Activated CD8-positive, alpha-beta memory T cell treated with anti-CD3 and anti-CD28 coated beads for 1 hour (primary cell): ENCODE measurements at places on chromosomes 5 and 9.

DNA sequence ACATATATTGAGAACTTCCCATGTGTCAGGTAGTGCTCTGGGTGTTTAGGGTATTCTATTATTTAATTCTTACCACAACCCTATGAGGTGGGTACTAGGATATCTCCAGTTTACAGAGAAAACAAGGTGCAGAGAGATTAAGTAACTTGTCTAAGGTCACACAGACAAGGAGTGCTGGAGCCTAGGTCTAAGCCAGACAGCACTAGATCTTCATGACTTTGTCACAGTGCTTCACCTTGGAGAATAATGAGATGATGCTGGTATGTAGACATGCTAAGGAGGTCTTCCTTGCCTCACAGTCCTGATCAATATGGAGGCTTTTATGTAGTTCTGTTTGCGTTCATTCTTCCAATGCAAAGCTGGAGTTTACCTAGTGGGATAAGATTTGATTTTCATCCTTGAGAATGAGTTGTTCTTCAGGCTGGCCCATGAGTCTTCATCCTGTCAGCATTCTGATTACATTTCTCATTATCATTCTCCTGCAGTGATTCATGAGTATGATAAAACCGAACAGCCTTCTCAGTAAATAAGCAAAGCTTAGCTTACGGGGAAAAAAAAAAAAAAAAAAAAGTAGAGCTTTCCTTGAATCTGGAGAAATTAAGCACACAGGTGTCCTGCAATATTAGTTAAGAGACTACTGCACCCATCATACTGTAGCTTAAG is 176.3 kb downstream of the C9orf152 start:
- no peak for DNase-seq

DNA sequence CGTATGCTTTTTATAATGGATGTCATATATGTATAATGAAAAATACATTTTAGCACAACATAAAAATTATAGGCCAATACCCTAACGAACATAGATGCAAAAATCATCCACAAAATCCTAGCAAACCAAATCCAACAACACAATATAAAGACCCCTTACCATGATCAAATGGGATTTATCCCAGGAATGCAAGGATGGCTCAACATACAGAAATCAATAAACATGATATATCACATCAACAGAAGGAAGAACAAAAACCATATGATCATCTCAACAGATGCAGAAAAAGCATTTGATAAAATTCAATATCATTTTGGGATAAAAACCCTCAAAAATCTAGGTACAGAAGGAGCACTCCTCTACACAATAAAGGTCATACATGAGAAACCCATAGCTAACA is 27.7 kb downstream of the VAV2 start:
- no peak for DNase-seq

GRCh38 chr5:125422342-125422741 is 675.9 kb upstream of the ZNF608 start:
- DNase-seq: no peak

- DNase-seq: no peak
Observed at GRCh38 chr5:61626639-61627282, 294.7 kb downstream of the ZSWIM6 start.

DNA sequence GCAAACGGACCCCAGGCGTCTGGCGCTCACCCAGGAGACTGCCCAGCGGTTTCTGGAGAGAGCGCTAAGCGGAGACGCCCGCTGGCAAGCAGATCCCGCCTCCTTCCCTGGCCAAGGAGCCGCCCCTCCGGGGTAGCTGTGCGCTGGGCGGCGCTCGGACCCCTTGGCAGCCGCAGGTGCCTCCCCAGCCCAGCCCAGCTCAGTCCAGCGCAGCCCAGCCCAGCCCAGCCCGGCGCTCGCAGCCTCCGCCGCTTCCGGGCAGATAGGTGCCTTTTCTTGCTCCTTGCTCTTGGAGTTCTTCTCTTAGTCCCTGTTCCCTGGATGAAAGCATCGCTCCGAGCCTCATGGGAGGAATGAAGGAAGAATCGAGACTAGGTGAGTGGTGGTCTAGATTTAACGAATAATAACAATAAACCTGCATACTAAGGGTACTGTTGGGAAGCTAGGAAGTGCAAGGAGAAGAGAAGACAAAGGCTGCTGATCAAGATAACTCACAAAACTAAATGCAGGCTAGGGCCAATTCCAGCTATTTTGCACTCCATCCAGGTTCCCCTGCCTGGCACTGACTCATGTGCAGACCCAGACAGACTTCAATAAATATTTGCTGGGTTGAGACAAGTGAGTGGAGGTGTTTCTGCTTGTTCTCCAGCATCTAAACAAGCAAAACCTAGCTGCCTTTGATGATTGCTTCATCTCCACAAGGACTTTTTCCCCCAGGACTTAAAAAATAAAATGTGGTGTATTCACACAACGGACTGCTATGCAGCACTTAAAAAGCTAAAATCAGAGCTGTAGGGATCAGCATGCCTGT is at the start of gene STK32A:
Gene STK32A, plus strand, starts transcription at position 202 of the 811 bp plus-strand sequence. CDS start 4,609 bp downstream, outside the sequence.
- DNase-seq: no peak

DNA sequence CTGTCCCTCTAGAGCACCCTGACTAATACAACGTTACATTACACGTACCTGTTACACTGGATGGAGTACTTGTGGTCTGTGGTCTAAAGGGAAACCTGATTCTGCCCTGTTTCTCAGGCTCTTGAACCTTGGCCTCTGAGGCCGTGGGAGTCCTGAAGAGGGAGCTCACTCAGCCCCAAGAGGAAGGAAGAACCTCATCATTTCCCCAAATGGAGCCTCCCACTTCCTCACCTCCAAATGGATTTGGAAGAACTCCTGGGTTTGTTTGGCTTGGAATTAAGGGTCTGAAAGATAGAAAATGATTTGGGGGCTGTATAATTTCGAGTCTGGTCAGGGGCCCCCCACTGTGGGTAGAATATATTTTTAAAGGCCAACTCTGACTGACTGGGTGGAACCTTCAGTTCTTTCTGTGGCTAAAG is 200.2 kb downstream of the SEMA6A start:
- DNase-seq: no peak

DNA sequence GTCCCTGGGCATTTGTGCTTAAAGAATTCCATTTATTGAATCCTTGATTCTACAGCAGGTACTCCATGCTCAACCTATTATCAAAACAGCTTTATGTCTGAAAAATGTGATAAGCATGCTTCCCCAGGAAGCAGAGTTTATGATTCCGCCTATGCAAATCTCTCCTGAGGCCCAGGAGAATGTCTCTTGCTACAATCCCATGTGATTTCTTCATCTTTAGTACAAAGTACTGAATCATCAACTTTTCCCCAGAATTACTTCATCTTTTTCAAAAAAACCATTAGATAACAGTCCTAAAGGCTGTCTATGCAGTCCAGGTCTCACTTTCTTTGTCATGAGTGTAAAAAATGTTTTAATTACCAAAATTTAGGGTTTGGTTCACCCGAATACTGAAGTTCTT is 130.2 kb upstream of the ADAMTSL1 start:
- DNase-seq: no peak

DNA sequence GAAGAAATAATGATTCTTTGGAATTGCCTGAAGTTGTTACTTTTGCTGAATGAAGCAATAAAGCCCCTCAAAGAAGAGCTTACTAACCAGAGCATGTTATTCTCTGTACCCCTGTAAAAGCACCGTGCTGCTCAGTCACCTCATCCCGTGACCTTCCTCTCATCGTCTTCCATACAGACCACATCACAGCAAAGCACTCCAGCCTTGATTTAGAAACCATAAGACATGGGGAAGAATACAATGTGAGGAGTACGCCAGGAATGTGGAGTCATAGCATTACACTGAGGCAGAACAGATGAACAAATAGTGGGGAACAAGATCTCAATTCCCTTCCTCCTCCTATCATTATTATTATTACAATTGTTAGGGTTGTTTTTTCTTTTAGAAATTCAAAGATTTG is 49.1 kb downstream of the ERAP1 start:
- no peak for DNase-seq

DNA sequence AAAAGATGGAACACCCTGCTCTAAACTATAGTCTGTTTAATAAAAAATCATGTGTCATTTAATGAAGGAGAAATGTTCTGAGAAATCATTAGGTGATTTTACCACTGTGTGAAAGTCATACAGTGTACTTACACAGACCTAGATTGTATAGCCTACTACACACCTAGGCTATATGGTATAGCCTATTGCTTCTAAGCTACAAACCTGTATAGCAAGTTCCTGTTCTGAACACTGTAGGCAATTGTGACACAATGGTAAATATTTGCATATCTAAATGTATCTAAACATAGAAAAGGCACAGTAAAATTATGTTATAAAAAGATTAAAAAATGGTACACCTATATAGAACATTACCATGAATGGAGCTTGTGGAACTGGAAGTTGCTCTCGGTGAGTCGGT is 40.6 kb downstream of the EFNA5 start:
- DNase-seq: no peak

GRCh38 chr9:73370053-73370452 is 218.4 kb downstream of the ANXA1 start:
- no peak for DNase-seq

DNA sequence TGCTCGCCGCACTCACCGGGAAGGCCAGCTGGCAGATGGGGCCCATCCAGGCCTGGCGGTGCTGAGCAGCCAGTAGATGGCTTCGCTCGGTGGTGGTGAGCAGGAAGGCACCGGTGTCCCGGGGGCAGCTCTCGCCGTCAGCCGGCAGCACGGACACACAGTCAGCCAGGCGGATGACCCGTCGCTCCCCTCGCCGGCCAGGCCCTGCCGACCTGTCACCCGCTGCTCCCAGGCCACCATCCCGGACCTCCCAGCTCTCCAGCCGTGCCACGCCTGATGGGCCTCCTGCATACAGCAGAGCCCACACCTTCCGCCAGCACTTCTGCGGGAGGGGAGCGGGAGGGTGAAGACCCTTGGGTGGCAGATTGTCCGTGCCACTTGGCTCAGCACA is 1.4 kb downstream of the DOK3 start:
- DNase-seq: no peak

DNA sequence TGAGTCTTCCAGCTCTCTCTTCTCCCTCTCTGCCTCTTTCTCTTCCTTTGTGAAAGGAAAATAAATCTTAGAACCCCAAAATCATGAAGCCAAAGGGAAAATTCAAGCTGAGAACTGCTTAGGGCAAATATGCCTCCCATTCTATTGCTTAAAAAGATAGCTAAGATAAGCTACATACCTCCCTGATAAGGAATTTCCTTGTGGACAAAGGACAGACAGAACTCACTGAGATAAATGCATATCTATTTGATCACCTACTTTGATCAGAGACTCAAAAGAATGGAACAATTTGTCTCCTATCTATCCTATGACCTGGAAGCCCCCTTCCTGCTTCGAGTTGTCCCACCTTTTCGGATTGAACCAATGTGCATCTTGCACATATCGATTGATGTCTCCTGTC is 220.6 kb upstream of the NMUR2 start:
- DNase-seq: no peak

- DNase-seq: no peak
Observed at GRCh38 chr9:96126321-96126881, 175.6 kb downstream of the HSD17B3 start.

- DNase-seq: no peak
Observed at GRCh38 chr5:133510634-133511262, 101.6 kb downstream of the FSTL4 start.

DNA sequence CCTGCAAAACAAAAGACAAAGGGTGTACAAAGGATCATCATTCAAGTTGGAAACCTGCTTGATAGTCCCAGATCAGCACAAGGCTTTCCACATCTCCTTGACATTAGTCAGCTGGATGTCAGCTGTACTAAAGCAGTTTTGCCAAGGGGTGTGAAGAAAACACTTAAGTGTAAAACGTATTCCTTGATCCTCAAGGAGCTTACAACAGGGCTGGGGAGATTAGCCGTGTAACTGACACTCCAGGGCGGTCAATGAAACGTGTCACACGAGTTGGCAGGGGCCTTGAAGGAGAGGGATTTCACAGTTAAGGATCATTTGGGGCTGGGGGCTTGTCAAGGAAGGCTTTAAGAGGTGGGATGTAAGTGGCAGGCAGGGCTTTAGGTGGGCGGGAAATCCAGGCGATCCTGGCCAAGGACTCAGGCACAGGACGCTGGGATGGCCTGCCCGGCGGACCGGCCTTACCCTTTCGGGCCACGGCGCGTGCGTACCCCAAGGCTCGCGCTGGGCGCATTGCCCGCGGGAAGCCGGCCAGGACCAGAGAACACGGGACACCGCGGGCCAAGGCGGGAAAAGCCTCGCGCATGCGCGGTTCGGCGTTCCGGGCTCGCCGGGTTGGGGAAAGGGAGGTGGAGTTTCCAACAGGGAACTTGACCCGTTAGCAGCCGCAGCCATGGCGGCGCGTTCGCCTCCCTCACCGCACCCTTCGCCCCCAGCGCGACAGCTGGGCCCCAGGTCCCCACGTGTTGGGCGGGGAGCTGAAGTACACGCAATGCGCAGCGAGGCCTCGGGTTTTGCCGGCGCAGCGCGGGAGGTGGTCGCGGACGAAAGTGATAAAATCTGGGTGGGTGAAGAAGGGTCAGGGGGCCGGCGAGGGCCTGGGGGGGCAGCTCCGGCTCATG is at the start of gene CNTLN:
Gene CNTLN, plus strand, starts transcription at position 645 of the 899 bp plus-strand sequence. Its CDS starts 26 bp downstream, at position 671.
- no peak for DNase-seq

GRCh38 chr5:89849830-89850512 is 559.6 kb downstream of the CETN3 start:
- DNase-seq: no peak

DNA sequence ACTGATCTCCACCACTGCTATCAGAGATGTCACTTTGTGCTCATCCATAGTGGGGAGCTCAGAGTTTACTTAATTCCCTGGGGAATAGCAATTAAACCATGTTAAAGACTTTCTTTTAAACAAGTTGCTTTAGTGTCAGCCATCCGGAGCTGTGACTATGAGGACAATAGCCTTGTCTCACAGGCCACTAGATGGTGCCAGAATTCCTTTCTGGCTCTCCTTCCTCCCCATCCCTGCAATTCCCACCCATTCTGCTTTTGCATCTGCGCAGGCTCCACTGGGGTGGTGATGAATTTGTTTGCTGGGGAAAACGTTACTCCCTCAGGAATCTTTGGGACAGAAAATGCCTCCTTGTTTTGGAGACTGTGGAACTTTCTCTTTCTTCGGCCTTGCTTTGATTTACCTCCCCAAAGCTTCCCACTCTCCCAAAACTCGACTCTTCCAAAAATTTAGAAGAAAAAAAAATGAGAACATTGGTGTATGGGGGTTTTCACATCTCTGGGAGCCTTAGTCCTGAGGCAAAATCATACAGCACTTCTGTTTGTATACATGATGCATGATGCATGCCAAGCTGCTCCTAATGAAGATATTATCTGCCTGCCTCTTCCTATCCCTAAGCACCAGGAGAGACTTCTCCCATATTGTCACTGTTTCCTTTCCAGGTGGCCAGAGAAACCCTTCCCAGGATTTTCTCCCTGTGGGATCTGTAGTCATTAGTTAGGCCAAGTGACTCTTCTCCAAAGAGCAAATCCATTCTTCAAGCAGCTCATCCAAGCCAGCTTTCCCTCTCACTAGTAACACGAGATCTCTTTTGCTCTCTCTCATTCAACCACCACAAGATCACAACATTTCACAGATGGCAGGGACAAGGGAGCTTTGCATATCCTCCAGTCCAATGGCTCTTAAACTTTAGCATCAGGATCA is 466.1 kb downstream of the TLR4 start:
- DNase-seq: no peak
